Right cardiac atrium (tissue), 5 donors: ENCODE measurements at places on chromosomes 3 and 15. TPM values are rescaled to one million over a fixed set of nuclear protein-coding genes. Genes with fewer than 3 reads are reported as not detected.
A peak's percentile ranks its signal among the peaks of the same experiment; 100 is the strongest.

DNA sequence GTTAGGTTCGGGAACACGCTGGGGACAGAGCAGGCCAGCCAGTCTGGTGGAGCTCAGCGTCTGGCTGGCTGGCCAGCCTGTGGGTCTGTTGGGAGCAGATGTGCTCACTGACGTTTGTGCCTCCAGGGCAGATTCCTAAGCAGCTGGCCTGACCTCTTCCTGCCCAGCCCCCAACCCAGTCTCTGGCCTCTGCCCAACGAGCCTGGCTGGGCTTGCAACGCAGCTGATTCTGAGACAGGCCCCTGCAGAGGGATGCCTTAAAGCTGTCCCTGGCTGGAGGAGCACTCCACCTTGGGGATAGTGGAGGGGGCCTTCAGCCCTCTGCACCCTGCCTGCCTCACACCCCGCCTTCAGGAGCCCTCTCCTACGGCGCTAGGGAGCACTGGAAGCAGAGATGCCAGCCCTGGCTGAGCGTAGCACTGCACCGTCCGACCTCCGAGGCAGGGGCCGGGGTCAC is 46.0 kb downstream of the KLF13 start:
- peak; percentile 94 for DNase-seq

DNA sequence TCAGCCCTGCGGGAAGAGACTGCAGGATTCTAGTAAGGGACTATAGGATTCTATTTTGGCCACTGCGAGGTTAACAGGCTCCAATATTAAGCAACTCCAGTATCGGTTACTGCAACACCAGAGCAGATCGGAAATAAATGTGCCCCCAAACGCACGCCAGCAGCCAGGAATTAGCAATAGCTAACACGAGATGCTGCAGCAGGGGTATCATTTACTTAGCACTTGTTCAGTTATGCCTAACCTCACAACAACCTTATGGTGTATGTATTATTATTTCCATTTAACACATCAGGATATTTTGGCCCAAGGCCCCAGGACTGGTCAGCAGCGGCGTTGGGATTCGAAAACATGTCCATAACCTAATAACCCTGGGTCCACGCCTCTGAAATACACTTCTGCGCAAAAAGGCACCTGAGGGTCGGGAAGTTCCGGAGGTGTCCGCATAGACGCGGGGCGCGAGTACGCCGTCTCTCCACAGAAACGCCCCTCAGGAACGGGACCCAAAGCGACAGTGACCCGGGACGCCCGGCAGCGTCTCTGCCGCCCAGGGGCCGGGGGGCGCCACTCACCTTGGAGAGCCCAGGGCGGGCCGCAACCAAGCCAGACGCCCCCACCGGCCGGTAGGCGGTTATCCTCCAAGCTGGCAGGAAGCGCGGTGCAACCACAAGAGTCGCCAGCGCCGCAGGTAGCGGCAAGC is 681 bp downstream of the PIK3CB start:
- DNase-seq: no peak

GRCh38 chr3:13189639-13190377 is 116.6 kb upstream of the IQSEC1 start:
- DNase-seq: no peak

DNA sequence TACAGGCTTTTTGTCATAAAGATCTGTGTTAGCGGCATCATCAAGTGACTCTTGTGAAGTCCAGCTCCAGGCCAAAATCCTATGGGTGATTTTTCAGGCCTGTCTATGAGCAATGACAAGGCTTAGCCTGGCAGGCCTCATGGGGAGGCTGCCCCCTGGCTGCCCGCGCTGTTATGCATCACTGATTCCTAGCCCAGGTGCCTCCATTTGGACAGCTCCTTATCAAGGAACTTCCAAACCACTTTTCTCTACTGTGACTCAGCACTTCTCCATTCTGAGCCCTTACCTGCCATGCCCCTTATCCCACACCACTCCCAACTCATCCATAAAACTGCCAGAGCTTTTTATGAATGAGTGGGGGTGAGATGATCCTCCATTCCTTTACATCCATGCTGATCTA is 91.5 kb upstream of the C3orf80 start:
- DNase-seq: no peak

DNA sequence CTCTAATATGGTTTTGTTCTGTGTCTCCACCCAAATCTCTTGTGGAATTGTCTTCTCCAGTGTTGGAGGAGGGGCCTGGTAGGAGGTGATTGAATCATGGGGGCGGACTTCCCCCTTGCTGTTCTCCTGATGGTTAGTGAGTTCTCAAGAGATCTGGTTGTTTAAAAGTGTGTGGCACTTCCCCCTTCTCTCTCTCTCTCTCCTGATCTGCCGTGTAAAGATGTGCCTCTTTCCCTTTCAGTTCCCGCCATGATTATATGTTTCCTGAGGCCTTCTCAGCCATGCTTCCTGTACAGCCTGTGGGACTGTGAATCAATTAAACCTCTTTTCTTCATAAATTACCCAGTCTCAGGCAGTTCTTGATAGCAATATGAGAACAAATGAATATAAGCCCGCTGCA is 33.1 kb downstream of the RETNLB start:
- no peak for DNase-seq

- no peak for DNase-seq
Measured at GRCh38 chr15:89433686-89434085, 62.7 kb downstream of the RHCG start.

- DNase-seq: no peak
Measured at GRCh38 chr3:176933704-176934103, 263.6 kb downstream of the TBL1XR1 start.

PDE12 gene
- total RNA-seq: 9.6 TPM

GABRR3 gene
- not detected for total RNA-seq

RAB43 gene
- total RNA-seq: 6.6 TPM

ZNF385D gene
- 1.8 TPM for total RNA-seq

DNAH12 gene
- total RNA-seq: 0.06 TPM
